Stimulated activated CD4-positive, alpha-beta T cell treated with anti-CD3 and anti-CD28 coated beads, Interleukin-12 subunit alpha, Interleukin-12 subunit beta, amount 100 ng/mL, for 48 hours (primary cell): ENCODE measurements at places on chromosomes 5 and 9.

GRCh38 chr9:136682710-136683109 lies 4.5 kb downstream of the AGPAT2 start:
- no peak for DNase-seq

DNA sequence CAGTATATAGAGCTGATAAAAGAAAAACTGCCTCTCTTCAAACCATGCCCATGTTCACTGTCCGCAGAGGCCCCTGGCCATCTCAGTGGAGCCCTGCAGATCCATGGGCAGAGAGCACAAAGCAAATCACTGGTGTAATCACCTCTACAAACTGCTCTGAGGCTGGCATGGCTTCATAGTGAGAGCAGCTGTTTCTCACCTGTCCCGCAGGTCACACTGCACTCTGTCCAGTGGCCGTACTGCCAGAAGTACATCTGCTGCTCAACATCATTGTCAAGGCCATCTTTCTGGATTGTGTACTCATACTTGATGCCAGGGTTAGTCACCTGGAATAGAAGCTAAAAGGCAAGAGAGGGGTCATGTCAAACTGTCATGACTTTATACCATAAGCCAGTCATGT lies 173.3 kb downstream of the TARS1 start:
- DNase-seq = no peak

- DNase-seq = no peak
Measured at GRCh38 chr9:124786881-124787573, 10.1 kb downstream of the OLFML2A start.

DNA sequence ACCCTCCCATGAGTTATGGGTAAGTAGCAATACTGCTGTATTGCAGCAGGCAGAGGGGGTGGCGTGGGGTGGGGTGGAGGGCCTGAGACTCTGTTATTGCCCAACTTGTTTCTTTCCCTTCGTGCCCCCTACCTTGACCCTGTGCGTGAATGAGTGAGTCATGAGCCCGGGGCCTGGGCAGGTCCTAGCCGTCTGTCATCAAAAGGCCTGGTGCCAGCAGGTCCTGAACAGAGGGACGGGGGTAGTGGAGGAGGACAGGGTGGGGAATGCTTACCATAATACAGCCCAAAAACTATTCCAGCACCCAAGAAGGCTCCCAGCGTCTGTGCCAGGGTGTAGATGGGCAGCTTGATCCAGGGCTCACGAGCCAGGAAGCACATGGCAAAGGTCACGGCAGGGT lies 4.3 kb downstream of the AQP3 start:
- no peak for DNase-seq

DNA sequence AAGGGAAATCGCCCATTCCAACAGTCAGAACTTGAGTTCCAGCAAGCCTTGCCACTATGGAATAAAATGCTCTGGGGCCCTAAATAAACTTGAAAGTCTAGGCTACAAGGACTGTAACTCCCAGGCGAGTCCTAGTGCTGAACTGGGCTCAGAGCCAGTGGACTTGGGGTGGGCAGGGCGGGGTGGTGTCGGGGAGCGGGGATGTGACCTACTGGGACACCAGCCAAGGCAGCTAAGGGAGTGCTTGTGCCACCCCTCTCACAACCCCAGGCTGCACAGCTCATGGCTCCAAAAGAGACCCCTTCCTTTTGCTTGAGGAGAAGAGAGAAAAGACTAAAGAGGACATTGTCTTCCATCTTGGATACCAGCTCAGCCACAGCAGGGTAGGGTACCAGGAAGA lies 61.5 kb downstream of the MEIKIN start:
- no peak for DNase-seq

GRCh38 chr5:166188501-166189325 lies 2102.7 kb upstream of the WWC1 start:
- no peak for DNase-seq

- DNase-seq = no peak
Measured at GRCh38 chr5:14768508-14769365, 102.8 kb downstream of the ANKH start.
